ENCODE measurements at places on chromosomes 6 and 20.

DNA sequence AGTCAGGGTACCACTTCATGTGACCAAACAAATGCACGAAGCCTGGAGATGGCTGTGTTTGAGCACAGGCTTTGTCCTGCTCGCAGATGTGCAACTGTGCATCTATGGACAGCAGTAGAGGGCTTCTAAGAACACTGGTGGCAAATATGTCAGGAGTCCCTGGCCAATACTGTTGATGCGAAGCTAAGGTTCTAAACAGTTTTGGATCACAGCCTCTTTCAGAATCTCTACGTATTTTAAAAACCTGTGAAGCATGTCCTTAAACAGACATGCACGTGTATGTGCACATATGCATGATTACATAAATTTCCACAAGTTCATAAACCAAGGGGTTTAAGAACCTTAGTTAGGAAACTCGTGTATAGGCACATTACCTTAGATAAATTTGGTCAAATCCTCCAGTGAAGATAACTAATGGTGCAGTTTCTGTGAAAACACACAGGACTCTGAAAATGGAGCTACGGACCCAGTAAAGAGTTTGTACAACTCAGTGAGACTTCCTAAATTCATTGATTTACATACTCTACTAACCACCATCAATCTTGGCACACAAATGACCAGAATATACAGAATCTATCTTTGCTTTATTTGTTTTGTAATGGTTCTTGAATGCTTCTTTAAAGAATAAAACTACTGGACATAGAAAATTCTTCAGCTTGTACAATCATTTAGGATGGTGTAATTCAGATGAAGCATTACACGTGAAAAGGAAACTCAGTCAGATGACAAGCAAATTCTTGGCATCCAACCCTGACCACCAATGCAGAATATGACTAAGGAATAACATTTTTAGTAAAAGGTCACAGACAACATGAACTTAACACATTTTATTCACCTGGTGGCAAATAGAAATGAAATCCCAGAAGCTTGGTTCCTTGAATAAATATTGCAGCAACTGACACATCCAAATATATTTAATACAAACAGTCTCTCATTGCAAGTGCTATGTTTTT, 27.4 kb downstream of the KCNQ5 start:
- DNase-seq: peak; percentile 39

DNA sequence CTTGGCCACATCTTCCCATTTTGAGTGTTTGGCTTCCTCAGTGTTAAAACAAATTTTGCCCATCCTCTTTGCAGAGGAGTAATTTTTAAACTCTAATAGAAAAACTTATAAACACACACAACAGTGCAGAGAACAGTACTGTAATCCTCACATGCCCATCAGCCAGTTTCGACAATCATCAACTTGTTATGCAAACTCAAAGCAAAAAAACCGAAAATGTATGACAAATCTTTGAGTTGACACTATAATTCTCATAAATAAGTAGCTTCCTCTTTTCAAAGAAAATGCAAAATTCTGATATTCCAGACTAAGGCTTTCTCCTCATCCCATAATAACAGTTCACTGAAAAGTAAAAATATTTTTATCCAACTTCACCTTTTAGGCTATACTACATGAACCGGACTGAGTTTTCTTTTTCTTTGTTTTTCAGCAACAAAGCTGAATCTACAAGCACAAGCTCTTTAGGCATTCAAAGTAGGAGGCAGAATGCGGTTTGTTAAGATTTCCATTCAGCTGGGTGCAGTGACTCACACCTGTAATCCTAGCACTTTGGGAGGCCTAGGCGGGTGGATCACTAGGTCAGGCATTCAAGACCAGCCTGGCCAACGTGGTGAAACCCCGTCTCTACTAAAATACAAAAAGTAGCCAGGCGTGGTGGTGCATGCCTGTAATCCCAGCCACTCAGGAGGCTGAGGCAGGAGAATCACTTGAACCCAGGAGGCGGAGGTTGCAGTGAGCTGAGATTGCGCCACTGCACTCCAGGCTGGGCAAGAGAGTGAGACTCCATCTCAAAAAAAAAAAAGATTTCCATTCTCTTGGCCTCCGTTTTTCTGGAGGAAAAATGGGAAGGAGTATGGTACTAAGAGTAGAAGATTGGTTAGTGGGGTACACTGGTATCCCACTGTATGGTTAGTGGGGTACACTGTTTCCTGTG, 74.8 kb downstream of the GCNT2 start:
- DNase-seq: no peak

DNA sequence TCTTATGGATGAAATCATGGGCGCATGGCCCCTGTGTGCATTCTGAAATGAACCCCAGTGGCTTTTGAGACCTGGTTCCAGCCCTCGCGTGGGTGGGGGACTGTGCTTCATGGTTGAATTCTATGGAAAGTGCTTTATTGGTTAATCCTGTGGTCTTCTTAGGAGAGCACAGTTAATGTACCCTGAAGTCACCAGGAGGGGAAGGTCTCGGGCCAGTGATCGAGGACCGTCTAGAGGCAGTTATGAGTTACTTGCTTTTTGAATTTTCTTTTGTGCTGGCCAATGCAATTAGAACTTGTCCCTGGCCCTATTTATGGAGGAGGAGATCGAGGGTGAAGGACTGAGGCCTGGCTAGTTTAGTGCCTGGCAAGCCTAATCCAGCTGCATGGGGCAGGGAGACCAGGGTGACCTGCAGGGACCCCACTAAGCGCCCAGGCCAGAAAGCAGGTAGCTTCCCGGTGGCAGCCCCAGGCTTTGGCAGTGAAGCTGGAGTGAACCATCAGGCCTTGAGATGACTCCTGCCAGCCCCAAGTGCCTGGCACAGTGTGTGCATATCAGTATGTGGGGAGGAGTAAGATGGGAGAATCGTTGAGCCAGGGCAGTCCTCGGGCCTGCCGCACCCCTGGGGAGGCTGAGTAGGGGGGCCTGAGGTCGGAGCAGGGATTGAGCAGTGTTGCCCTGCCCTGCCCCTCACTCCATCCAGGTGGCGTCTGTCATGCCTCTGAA, 144.6 kb upstream of the RNF24 start:
- no peak for DNase-seq

DNA sequence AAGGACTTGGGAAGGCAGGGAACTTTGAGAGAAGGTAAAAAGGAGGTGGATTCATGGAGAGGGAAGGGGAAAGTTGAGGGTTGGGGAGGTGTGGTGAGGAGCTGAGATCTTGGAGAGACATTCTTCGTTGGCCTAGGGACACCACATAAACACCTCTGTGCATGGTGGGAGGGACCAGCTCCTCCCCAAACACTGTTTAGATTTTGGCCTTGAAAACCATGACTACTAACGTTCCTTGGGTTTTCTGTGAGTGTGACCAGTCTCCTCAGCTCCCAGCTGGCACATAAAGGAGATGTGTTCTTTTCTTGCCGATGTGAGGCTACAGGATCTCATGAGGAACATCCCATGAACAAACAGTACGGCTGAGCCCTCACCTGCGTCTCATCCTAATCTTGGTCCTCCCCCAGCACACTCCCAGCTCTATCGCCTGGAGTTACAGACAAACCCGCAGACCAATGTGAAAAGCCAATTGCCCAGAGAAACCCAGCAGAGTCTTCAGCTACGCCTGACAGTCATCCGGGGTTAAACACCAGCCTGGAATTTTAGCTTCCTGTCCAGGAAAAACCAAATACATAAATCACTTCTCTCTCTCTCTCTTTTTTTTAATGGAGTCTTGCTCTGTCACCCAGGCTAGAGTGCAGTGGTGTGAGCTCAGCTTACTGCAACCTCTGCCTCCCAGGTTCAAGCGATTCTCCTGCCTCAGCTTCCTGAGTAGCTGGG, 22.0 kb upstream of the DDR1 start:
- DNase-seq: no peak

DNA sequence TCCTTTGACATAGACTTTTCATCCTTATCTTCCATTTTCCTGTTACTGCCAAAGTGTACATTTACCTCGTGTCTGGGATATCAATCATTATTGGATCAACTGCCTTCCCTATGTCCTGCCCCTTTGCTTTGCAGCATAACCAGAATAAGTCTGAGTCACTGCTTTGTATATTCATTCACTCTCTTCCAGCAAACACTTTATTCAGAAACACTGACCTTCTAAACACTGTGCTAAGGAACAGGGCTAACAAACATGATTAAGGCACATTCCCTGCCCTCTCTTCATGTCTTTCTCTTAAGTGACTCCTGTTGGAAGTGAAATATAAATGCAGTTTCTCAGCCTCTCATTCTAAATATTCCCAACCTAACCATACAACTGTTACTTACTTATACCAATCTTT, 66.9 kb downstream of the COL19A1 start:
- DNase-seq: no peak

GRCh38 chr6:149084026-149084425, 233.5 kb upstream of the TAB2 start:
- no peak for DNase-seq

- peak; percentile 36 for DNase-seq
These were observed 17.1 kb downstream of the IRF4 start for GRCh38 chr6:408599-409102.

DNA sequence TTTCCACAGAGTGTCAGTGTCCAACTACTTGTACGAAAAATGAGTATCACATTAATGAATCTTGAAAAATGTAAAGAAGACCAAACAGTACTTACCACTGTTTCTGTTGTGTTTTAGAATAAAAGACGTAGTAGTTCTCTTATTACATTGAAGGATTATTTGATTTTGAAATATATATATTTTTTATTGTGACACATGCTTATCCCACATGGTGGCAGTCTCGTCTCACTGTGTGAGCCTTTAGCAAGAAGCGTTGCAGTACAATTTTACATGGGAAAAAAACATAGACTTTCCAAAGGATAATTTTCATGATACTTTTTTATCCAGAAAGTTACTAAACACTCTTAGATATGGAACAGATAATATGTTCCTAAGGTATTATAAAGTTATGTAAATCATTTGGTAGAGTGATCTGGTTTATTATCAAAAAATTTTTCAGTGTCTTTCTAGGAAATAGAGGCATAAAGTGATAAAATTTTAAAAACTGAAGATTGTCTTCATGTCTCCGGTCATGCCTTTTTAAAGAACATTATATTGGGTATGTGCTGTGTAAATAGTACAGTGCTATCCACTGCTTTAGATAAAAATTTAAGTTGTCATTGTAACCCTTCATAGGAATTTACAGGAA, 117.5 kb upstream of the SAMD5 start:
- peak; percentile 45 for DNase-seq

DNA sequence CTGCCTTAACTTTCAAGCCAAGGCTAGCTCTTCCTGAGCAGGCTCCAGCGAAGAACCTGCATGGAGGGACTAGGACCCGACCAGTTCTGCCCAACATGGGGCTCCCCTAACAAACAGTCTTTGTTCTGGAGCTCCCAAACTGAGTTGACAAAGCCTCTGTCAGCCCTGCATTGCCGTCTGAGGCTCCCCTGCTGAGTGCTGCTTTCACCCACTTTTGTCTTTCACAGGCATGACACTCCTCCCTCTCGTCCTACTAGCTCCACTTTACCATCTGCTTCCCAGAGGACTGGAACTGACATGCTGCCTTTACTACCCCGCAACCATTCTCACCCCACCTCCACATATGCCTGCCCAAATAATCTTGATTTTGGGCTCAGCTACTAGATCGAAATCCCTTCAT, 45.1 kb upstream of the B4GALT5 start:
- DNase-seq: no peak

All from NAMALWA (cell line).